GM06990 (cell line): ENCODE measurements at places on chromosomes 4 and X.

DNA sequence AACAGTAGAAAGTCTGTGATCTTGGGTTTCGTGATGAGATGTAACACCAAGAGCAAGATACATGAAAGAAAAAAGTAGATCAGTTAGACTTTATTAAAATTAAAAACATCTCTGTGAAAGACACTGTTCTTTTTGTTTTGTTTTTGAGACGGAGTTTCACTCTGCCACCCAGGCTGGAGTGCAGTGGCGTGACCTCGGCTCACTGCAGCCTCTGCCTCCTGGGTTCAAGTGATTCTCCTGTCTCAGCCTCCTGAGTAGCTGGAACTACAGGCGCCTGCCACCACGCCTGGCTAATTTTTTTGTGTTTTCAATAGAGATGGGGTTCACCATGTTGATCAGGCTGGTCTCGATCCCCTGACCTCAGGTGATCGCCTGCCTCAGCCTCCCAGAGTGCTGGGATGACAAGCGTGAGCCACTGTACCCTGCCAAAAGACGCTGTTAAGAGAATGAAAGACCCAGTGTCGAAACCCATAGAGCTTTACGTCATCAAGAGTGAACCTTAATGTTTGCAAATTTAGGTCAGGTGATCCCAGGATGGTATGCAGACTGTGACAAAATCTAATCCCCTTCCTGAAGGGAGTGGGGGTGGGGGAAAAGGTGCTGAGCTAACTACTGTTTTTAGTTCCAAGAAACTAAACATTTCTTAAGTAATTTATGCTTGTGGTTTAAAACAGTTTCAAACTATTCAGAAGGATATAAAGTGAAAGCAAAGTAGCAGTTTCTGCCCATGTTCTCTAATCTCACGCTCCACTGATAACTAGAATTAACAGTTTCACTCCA, 8.0 kb downstream of the OFD1 start:
- peak; percentile 74 for DNase-seq

DNA sequence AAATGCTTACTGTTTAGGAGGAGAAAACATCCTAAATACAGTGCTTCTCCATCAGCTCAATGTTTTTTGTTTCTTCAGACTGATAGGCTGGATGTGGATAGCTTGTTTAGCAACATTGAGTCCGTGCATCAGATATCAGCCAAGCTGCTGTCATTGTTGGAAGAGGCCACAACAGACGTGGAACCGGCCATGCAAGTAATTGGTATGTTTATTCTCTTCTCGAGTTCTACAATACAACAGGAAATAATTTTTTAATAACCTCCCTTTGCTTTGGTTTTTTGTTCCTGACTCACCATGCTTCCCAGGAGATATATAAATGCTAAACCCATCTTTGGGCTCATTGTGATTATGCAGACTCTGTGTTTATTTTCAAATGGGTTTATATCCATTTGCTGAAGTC, 60.9 kb downstream of the ARHGEF38 start:
- DNase-seq = no peak

- no peak for DNase-seq
Observed at GRCh38 chrX:133333154-133333750, 82.0 kb downstream of the GPC4 start.

DNA sequence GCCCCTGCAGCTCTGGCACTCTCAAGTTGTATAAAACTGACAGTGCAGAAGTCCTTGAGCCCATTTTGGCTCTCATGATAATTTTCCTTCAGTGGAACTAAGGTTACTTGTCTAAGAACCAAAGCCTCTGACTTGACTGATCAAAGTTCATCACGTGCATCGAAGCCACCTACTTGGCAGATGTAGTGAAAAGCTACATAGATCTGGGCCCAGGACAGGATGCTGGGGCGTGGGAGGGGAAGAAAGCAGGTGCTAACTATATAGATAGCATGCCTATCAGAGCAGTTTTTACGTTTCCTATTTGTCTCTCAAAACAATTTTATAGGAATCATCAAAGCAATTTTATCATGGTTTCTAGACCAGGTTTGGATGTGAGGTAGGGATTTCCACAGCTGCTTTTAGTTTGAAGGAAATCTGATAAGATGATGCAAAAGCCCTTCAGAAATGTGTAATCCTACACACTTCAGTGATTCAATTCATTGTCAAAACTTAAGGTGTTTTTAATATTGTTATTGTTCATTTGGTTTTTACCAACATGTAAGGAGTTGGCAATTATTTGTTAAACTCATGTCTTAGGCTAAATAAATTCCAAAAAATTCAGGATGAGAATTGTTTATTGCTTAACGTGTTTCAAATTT, 1.2 kb upstream of the CD40LG start:
- no peak for DNase-seq

DNA sequence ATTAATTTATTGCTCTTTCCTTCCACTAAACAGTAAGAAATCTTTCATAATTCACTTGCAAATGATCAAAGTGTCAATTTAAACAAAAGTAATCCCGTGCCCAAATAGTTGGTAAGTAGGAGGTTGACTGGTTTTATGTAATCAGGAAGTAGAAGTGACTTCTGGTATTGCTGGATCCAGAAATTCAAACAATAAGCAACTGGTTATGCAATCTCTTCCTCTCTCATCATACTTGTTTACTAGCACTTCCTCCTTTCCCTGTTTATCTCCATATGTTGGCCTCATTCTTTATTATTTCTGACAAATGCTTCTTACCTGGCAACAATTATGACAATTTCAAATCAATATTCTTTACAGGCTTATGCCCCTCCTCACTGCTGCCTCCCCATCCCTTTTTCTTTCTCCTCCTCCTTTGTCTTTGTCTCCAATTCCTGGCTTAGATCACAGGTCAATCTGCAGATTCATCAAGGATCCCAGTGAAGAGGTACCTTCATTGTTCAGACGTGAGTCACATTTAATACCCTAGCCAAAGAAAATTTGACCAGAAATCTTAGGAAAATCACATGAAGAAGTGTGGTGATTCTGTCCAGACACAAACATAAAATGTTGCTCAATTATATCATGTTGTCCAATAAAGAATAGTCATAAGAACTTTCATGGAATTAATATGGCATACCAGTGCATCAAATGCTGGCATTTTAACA, 323.2 kb upstream of the PCDH7 start:
- no peak for DNase-seq

DNA sequence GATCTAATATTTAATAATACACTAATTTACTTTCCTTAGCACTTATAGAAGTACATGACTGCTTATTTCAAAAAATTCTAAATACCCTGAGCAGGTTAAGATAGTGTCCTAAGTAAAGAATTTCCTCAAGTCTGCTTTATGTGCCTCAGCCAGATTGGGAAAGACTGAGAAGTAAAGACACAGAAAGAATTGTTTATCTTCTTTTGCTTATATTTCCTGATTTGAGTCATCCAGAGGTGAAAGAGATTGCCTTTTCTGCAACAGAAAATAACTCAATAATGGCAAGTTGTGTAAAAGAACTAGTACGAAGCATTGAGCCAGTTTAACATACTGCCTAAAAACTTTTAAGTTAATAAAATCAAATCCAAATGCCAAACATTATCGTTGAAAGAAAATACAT, 45.0 kb downstream of the NAF1 start:
- no peak for DNase-seq

- DNase-seq = no peak
Observed at GRCh38 chr4:15506464-15506863, 36.8 kb downstream of the CC2D2A start.

DNA sequence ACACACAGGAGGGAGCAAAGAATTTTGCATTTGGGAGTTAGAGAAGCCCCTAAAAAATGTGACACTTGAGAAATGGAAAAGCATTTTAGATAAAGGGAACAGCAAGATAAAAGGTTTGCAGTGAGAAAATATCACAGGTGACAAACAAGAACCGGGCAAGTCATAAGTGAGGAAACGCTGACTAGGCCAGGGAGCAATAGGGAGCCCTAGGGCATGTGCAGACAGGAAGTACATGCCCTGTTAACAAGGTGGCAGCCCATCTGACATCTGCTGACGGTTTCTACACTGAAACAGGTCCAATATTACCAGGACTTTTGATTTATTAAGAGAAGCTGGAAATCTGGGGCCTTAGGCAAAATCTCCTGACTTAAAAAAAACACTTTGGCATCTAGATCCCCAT, 4.0 kb upstream of the IL13RA1 start:
- no peak for DNase-seq

DNA sequence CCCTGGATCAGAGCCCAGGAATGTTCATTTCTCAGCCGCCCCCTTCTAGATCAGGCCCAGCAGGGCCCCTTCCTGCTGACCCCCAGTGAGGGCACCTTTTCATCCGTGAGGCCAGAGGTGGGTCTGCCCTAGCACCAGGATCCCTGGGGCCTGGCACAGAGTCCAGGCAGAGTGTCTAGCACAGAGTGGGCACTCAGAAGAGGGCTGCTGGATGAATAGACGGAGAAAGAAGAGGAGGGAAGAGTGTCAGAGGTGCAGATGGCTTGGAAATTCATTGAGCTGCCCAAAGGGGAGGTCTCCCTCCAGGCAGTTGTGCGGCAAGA, 106.5 kb downstream of the CPZ start:
- no peak for DNase-seq

DNA sequence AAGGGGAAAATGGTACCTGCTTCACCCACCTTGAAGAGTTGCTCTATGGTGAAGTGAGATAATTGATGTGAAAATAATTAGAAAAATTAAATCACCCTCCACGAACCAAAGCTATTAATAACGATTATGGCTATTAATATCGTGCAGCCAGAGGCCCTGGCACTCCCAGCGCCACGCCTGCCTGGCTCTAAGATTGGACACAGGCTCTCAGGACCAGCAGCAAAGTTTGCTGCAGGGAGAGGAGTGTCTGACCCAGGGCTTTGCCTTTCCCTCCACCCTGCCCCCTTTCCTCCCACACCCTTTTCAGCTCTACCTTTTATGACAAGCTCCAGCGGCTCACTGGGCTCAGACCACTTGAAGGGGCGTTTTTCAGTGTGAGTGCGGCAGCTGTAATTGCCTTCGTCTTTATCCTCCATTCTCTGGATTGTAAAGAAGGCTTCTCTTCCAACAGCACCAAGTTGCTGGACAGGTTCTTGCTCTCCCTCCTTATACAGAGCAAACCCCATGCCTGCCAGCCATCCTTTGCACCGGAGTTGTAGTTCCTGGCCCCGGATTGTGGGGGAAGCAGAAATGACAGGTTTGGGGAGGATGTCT, 11.5 kb downstream of the IGSF1 start:
- DNase-seq = no peak

GRCh38 chr4:8689741-8690140, 97.2 kb downstream of the CPZ start:
- no peak for DNase-seq

DNA sequence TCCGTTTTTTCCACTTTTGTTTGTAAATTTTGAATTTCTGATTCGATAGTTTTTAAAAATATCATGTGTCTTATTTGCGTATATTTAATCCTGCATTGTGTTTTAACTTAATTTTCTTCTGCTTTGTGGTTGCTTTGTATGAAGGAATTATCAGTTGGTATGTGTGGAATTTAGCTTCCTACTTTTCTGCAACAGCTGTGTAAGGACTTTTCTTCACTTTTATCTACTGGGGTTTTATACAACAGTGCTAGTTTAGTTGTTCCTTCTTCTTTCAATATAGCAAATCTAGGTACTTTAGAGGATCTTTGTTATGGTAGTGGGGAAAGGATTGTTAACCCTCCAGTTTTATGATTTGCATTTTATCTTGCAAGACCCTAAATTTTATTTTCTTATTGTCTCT, 410.3 kb downstream of the CCSER1 start:
- DNase-seq = no peak

DNA sequence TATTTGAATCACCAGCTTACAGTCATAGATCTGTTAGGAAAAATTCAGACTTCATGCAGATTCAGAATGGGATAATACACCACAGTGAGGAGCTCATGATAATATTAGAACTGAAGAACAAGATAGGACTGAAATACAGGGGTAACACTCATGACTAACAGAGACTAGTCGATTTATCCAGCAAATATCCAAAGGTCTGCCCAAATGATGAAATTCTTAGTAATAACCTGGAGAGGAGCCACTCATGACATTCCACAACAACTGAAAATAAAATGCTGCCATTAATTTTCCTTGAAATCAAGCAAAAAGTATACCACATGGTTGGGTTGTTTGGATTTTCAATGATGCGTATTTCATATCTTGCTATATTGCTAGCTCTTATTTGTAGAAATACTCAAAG, 903.7 kb upstream of the ADGRL3 start:
- no peak for DNase-seq

DNA sequence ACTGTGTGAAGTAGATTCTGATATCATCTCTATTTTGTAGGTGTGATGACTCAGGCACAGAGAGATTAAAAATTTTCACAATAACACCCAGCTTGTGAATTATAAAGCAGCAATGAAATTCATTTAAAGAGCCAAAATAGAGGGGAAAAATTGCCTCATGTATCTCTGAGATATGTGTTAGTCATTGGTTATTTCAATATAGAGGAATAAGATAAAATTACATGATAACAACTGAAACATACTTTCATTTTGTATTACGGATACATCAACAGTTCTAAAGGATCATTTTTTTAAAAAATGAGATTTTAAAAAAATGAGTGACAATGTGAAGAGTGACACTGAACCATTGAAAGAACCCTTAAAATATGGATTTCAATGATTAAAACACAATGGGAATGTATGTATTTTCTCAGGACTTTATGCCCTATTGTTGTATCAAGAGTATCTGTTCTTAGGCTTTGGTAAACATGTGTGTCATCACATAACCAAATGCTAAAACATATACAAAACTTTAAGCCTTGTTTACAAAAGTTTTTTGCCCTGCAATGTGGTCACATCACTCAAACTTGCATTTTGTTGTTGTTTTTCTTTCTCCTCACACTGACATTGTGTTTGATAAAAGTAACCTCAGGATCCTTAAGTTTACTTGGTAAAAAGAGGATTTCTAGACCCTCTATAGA, 221.3 kb downstream of the ANTXR2 start:
- no peak for DNase-seq

DNA sequence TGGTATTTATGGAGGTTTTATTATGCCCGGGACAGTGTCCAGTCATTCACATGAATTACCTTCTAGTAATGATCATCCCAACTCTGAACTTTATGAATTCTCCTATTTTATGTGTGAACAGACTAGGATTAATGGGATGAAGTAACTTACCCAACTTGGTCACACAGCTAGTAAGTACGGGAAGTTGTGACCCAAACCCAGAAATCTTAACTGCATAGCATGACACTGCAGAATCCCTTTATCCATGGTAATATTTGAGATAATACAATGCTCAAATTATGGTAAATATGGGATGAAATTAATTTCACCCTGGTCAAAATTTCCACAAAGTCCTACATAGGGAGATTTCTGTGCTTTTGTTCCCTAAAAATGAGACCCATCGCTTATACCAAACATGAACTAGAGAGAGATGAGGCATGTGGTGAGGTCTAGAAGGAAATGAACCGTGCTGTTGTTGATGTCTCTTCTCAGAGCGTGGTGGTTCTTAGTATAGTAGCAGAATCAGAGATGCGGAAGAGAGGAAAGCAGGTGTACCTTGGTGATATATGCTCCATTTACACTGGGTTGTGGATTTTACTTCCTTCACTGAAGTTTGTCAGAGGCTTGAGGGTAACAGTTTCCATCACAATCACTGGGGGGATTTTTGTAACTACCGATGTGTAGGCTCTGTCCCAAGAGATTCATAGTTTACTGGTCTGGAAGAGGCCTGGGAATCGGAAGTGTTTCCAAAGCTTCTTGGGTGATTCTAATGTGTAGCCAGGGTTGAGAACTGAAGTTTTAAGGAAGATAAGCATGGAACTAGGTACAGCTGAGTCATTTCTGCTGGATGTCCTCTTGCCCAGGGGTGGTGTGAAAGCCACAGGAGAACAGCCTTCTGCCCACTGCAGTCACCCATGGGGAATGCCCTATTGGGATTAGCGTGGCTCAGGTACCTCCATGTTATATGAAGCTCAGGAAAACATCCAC, 30.2 kb upstream of the FAM9C start:
- peak; percentile 72 for DNase-seq
